ENCODE measurements at places on chromosomes 7 and 10.

DNA sequence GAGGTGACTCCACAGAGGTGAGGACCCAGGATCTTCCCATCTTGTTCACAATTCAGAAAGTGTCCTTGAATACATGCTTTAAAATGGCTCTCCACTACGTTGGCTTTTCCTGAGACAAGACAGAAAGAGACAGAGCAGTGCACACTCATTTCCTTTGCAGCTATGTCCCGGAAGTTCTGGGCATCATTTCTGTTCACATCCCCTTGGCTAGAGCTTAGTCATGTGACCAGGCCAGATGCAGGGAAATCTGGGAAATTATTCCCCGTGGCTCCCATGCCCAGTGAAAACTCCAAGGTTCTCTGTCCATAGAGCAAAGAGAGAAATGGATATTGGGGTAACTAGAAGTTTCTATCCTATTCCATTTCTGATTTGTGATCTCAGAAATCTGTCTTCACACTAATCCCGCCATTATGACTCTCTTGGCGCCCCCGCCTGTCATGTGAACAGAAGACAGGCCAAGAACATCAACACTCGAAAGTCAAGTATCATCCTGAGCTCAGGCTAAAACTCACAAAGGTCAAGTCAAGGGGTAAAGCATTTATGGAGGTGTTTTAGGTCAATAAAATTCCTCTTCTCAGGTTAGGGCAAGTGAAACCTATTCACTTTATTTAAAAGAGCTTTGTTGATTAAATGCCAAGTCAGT is 251.4 kb upstream of the HABP2 start:
- no peak for DNase-seq

DNA sequence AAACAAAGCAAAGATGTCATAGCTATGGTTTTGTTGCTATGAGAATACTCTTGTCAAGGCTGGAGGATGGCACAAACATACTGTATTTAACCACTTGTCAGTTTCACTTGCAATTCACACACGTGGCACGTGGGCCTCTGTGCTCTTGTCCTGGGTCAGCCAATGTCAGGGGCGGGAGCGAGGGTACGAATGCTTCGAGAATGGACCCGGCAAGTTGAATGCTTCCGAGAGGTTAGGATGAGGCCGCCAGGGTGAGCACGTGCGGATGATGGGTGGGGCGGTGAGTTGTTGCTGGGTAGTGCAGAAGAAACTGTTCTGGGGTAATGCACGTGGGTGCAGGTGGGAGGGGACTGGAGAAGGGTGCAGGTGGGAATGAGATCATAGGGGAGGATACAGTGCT is 10.4 kb upstream of the OCM2 start:
- no peak for DNase-seq

GRCh38 chr7:121180436-121181063 is 148.2 kb upstream of the WNT16 start:
- no peak for DNase-seq

DNA sequence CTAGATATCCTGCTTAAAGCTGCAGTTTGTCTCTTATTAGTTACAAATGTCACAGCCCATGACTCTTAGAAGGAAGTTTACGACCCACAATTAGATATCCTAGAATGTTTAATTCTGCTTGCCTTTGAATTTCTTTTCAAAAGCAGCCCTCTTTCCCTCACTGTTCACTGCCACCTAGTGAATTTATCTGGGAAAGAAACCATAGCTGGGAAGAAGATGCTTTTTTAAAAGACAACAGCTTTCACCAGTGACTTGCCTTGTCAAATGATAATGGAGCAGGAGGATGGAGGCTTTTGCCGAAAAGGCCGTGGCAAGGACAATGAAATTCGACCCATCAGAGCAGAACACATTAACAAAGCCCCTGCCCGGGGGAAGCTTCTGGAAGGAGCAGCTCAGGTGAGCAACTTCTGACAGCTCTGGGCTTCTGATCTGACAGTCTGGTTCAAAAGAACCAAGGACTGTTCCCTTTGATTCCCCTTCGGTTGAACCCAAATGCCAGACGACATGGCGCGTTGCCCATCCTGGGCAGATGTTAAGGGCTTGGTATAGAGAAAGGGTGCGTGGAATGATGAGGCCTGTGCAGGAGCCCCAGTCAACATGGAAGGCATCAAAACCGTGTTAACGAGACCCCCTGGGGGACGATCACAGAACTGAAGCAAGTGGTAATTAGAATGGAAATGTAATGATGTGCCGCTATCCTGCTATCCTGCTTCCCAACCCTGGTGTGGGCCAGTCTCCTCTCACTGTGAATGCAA is 236.8 kb downstream of the FRMD4A start:
- peak; percentile 85 for DNase-seq

GRCh38 chr10:80582286-80582960 is 44.7 kb downstream of the SH2D4B start:
- no peak for DNase-seq

DNA sequence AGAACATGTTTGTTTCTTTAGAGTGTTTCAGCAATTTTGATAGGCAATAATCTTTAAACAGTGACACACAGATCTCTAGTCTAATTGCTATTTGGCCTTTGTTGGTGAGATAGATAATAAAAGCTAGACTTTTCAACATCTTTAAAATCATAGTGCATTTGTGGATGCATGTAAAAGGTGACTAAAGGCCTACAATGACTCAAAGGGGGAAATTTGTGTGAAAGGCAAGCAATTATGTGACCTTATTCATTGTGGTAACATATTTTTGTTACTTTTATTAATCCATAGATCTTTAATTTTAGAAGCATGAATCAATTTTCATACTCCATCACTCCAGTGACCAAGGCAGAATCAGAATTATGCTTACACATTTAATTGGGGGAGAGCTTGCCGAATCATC is 299.7 kb downstream of the DGKB start:
- DNase-seq = no peak

- no peak for DNase-seq
These were observed 52.3 kb upstream of the GJD4 start for GRCh38 chr10:35552650-35553342.

- no peak for DNase-seq
These were observed 56.5 kb downstream of the KIAA1549 start for GRCh38 chr7:138924501-138925225.

DNA sequence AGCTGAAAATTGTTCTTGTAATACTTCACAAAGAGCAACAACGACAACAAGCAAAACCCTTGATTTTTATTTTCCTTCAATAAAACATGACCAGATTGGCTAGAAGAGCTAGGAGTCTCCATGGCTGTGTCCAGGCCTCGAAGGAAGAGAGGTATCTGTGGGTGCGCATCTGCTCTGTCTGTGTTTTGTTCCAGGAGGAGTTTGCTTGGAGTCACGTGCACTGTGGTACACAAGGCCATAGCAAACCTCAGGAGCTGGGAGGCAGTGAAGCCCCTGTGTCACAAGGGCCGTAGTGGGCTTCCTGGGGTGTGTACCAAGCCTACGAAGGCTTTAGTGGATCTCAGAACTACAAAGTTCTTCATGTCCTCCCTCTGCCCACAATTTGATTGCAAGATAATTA is 271.7 kb downstream of the TWIST1 start:
- no peak for DNase-seq

GRCh38 chr10:74406006-74406405 is 255.0 kb downstream of the ADK start:
- DNase-seq = no peak

- no peak for DNase-seq
These were observed 6.5 kb downstream of the SAMD8 start for GRCh38 chr10:75117995-75118394.

Data from NCI-H1694 treated with DMSO at 0.1 percent for 48 hours (cell line).